ENCODE measurements at places on chromosomes 6 and 20. TPM values are rescaled to one million over a fixed set of nuclear protein-coding genes. Genes with fewer than 3 reads are reported as not detected.

The TAAR5 gene
- not detected for total RNA-seq

The MUC21 gene
- total RNA-seq, result 721 TPM

- no peak for ATAC-seq
These were observed 678.6 kb upstream of the CITED2 start for GRCh38 chr6:140052736-140053729.

DNA sequence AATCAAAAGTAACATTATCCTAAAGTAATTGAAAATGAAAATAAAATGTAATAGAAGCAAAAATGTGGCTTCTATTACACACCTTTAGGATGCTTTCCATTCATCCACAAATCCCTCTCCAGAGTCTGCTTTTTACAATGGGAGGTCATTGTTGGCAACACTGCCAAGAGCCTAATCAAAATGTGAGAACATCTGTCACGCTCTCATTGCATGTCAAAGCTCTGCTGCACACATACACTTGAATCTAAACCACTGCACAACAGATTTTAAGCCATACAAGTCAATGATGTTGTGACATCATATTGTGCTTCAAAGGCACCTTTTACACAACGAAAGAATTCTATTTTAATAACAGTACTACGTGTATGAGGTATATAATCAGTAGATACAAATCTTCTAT, 82.1 kb downstream of the PREP start:
- ATAC-seq, result no peak

DNA sequence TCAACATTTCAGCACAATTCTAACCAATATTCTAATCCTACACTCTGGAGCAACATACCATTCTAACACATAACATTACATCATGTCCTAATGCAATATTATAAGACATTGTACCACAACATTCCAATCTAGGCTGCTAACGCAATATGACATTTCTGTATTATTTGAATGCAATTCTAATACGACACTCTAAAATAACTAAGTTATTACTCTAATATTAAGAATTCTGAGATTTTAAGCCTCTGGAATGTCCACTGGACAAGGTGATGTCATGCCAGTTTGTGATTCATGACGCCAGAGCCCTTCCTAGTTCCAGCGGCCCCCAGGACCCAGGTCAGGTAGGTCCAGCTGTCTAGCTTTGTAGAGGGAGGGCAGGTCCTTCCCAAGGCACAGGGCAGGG, 69.7 kb upstream of the SIRPA start:
- no peak for ATAC-seq

- no peak for ATAC-seq
These were observed 124.1 kb downstream of the PREX1 start for GRCh38 chr20:48703511-48704219.
